ENCODE measurements at places on chromosomes 2 and 18.

DNA sequence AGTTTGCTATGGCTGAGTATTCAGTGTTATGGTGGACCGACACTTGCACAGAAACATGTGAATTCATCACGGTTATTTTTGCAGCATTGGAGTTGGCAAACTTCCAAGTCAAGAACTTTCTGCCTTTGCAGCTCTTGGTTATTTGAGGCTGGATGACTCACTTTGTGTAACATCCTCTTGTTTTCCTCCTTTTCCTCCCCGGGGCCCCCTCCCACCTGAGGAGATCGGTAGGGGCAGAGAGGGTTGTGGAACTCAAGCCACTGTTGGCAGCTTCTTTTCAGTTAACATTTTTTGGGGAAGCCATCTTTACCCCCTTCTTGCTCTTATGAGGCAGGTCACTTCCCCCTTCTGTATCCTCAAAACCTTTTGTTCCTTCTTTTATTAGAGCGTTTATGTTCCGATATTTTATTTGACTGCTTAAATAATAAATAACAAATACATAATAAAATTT lies 48.6 kb downstream of the DDX1 start:
- no peak for DNase-seq

DNA sequence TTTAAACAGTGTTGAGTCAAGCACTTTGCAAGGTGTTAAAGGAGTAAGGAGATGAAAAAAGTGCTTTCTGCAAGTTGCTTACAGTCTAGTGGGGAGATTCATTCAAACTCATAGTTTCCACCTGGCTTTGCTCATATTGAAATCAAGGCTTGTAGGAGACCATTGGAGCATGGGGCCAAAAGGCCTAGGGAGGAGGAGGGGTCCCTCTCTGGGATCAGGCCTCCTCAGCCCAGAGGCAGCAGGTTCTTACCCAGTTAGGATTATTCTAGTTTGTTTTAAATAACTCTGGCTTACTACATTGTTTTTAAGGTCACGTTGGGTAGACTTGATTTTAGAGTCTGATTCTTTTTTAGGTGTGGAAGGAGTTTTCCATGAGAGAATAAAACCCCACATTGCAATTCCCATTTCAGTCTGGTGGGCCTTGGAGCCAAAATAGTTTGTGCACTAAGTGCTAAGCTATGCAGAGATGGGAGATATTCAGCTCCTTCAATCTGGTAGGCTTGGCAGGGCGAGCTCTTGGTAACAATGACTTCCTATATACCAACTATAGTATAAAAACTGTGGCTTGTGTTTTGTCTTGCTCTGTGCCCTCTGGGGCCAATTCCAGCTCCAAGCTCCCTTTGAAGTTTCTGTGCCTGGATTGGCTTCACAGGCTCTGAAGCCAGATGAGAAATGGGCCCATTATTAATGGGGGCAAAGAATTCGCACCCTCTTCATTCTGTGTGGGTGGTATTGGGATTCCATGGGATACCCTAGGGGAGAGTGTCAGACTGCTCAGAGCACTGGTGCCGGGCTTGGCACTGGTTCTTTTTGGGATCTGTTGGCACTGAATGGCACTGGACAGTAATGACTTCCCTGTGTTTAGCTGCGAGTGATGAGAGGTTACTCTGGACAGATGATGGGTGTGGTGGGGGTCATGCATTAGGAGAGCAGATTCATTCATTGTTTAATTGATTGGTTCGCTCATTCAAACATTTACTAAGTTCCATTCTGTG lies 301.1 kb downstream of the MYCN start:
- no peak for DNase-seq

DNA sequence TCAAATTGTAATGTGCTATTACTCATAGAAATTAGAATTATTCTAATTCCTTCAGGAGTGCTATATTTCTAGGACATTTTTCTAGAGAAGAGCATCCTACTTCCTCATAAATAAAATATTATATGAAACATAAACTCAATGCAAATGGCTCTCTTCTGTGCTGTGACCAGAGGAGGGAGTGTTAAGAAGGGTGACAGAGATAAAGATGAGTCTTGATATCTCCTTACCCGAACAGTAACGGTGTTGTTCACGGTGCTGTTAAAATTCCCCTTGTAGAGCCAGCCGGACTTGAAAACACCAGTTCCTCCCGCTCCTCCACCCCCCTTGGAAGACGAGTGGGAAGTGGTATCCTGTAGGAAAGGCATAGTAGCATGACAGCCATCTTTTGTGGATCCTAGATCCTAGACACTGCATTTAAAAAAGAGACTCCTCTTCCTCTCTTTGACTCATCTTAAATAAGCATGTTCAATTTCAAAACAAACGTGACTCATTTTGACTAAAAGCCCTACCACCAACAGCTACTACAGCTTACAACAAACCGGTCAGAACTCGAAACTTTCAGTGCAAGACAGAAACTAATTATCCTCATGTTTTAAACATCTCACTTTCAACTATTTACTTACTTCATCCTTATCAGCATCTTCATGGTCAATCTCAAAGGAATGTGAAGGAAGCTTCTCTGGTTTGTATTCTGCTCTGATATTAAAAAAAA lies 156.3 kb downstream of the DOCK10 start:
- DNase-seq: peak; percentile 36

DNA sequence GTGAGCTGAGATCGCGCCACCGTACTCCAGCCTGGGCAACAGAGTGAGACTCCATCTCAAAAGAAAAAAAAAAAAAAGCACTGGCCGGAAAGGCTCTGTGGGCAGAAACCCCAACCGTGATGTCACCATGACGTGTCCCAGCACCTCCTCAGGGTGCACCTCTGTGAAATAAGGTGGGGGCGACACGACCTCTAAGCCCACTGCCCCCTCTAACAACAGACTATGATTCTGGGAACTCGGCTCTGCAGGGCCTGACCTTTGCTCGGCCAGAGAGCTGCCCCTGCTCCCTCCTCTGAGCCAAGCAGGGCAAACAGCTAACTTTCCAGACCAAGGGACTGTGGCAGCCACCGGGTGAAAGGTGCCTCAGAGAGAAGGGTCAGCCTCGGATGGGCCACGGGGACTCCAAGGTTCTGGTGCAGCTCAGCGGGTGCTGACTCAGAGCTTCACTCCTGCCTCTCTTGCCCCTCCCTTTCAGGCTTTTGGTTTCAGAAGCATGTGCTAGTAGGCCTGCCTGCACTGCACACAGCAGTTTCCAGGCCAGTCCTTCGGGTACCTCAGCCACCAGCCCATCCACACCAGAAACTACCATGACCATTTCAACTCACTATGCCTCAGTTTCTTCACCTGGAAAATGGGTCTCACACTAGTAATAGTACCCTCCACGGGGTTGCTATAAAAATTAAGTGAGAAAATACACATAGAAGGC lies 8.0 kb downstream of the TMBIM1 start:
- peak; percentile 70 for DNase-seq

DNA sequence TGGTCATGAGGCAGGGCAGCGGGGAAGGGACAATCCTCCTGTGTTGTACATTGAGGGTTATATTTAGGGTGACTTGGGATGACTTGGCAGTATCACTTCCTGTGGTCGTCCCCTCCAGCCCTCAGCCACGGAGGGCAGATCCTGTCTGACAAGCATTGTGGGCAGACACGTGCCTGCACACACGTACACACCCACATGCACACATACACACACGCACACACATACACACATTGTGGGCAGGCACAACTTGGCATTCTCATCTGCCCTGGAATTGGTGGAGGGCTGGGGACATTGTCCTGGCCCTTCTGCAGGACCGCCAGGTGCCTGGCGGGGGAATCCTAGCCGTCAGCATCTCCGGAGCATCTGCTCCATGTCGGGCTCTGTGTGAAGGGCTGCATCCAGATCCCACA lies 47.6 kb downstream of the ODC1 start:
- DNase-seq: no peak

GRCh38 chr2:37832590-37833197 lies 92.4 kb upstream of the RMDN2 start:
- DNase-seq: peak; percentile 82

- DNase-seq: no peak
Measured at GRCh38 chr2:111643759-111644158, 240.2 kb downstream of the ANAPC1 start.

DNA sequence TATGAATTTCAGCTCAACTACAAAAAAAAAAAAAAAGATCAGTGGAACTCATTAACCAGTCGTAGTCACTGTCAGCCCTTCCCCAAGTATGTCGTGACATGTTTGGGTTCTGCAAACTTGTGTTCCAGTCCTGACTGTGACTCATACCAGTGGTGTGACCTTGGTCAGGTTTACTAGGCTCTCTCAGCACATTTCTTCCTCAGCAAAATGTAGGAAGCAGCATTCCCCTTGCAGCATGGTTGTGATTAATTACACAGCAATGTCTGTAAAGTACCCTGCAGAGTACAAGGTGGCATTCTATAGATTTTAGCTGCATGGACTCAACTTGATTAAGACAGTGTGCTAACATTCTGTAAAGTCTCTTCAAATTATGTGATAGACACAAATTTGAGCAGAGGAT lies 156.9 kb downstream of the LAMA1 start:
- no peak for DNase-seq

DNA sequence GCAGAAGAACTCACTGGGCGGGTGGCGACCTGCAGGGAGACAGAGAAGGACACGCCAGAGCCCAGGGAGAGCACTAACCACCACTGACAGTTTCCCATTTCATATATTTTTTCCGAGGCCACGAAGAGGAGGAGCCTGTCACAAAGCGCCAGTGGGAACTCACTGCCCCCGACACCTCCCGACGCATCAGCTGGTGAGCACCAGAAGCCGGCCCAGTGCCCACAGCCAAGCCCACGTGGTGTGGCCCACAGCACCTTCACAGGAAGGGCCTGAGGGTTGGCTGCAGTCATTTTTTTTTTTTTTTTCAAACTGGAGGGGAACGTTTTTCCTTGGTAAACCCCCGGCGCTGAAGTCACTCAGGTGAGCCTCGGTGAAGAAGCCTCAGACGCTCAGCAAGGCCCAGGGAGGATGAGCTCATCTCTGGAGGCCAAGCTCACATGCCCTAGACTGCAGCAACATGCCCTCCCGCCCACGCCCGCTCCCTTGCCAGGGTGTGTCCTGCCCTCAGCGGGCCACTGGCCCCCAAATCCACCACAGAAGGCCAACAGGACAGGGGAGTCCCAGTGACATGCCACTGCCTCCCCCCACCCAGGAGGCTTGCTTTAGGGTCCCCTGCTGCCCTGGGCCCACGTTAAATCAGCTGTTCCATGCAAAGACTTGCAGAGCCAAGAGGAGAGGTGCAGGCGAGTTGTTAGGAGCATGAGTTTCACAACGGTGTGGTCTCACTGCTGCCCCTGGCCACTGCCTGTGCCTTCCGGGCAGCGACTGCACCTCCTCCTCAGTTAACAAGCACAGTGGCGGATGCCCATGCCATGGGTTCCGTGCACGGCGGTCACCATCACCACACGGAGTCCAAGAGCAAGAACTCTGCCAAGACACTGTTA lies 68.1 kb downstream of the PARD6G start:
- no peak for DNase-seq

- DNase-seq: no peak
Measured at GRCh38 chr2:101296371-101296770, 12.1 kb downstream of the RNF149 start.

- no peak for DNase-seq
Measured at GRCh38 chr2:20215183-20216040, 9.5 kb downstream of the SDC1 start.

- DNase-seq: no peak
Measured at GRCh38 chr2:122112216-122113005, 357.0 kb downstream of the TSN start.

- no peak for DNase-seq
Measured at GRCh38 chr18:10138719-10139118, 224.9 kb downstream of the VAPA start.

GRCh38 chr2:241692448-241692847 lies 5.8 kb upstream of the DTYMK start:
- DNase-seq: no peak

GRCh38 chr2:69798290-69798908 lies 31.1 kb upstream of the GMCL1 start:
- DNase-seq: no peak

DNA sequence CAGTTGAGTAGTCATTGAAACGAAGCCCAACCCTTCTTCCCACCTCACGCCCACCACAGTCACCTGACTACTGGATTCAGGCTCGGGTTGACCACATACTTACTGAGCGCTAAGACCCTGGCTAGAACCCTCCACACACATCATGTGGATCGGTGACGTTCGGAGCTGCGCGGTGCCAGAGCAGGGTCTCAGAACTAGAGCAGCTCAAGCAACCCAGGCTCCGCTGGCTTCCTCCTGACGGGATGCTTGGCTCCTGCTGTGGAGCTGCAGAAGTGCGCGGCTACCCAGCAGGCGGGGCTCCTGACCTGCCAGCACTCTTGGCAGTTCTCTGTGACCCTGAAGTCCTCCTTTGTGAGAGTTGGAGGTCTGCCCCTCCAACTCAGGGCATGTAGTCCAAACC lies 90.6 kb upstream of the MBOAT2 start:
- no peak for DNase-seq

GRCh38 chr2:106782681-106783080 lies 103.3 kb downstream of the ST6GAL2 start:
- DNase-seq: no peak

DNA sequence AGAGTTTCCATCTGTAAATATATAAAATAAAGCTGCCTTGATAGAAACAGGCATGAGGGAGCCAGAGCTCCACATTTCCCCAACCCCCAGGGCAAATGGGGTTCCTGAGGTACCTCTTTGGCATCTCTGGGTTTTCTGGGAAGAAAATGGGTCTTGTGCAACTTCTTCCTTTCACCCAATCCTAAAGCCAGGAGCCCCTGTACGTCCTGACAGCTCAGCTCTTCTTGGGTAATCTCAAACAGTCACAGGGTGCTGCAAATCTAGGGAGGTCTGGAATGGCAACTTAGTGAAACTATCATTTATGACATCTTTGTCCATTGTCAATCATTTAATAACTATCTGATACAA lies 36.6 kb upstream of the STAT1 start:
- no peak for DNase-seq

DNA sequence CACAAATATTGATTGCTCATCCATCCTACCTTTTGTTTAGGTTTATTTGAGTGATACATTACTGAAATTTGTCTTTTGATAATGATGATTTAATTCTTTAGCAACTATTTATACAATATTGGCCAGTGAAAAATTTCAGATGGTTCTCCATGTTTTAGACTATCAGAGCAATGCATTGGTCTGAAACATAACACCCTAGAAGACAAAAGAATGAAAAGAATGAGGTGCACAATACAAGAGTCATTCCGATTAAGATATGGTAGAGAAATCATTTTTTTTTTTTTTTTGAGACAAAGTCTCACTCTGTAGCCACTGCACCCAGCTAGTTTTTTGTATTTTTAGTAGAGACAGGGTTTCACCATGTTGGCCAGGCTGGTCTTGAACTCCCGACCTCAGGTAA lies 197.4 kb upstream of the FAM98A start:
- DNase-seq: no peak

DNA sequence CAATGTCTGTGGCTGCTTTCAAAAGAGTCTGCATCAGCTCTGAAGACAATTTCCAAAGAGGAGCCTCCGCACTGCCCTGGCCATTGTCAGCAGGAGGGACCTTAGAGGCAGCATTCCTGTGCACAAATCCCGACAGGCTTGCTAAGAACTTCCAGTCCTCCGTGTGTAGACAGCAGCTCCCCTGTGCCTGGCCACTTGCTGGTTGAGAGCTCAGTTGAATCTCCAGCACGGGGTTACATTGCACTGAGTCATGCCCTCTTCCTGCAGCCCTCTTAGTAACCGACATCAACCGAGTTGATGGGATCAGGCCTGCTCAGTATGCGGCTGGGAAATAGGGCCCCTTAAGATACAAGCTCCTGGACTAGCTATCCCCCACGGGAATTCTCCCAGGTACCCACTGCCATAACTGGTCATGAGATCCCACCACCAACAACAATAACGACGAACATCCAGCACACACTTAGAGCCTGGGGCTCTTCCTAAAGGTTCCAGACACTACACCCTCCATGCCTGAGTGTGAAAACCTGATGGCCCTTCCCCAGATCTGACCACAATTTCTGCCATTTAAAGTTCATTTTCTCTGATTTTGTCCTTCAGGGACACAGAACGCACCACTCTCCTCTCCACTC lies 12.0 kb downstream of the ATP6V1B1 start:
- DNase-seq: no peak

All from CD4-positive, alpha-beta T cell treated with Interleukin-2 at 100 ng/mL for 4 hours (primary cell).